Hematopoietic multipotent progenitor cell treated with erythropoietin and hydrocortisone succinate and interleukin-3 and kit ligand, for 6 days (in vitro differentiated cells): ENCODE measurements at places on chromosomes 7 and 10.

- DNase-seq, result no peak
Measured at GRCh38 chr10:121339114-121339513, 259.1 kb downstream of the FGFR2 start.

- DNase-seq, result no peak
Measured at GRCh38 chr10:55098452-55098851, 297.4 kb upstream of the PCDH15 start.

- no peak for DNase-seq
Measured at GRCh38 chr7:236967-237366, 44.6 kb downstream of the FAM20C start.

DNA sequence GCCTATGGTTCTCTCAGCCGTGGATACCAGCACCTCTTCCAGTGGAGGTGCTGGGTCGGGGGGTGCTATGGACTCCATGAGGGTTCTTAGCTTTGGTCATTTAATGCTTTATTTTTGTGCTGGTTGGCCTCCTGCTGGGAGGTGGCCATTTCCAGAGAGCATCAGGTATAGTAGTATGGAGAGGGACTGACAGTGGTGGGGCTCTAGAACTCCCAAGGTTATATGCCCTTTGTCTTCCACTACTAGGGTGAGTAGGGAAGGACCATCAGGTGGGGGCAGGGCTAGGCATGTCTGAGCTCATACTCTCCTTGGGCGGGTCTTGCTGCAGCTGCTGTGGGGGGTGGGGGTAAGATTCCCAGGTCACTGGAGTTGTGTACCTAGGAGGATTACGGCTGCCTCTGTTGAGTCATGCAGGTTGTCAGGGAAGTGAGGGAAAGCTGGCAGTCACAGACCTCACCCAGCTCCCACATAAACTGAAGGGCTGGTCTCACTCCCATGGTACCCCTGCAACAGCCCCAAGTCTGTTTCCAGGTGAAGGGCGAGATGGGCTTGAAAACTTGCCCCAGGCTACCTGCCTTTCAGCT, 763.2 kb upstream of the LRRTM3 start:
- no peak for DNase-seq

GRCh38 chr10:28587970-28588290, 55.0 kb downstream of the WAC start:
- no peak for DNase-seq

- no peak for DNase-seq
Measured at GRCh38 chr7:154767142-154767541, 235.8 kb downstream of the PAXIP1 start.
